ENCODE measurements at places on chromosomes 6 and 20.

- no peak for DNase-seq
Observed at GRCh38 chr6:107121964-107122495, 6.7 kb upstream of the BEND3 start.

- DNase-seq = no peak
Observed at GRCh38 chr20:57881466-57882385, 171.9 kb upstream of the PMEPA1 start.

GRCh38 chr20:24456398-24456781 lies 13.0 kb upstream of the SYNDIG1 start:
- no peak for DNase-seq

DNA sequence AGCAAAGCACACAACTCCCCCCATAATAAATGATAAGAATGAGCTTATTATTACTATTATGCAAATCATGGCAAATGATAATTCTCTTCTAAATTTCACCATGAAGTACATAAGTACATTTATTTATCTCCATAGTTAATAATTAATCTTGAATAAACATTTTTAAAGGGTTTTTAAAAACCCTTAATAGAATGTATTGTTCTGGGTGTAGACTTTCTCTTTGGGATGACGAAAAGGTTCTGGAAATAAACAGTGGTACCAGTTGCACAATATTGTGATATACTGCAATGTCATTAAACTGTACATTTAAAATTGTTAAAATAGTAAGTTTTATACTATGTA lies 18.0 kb downstream of the DST start:
- no peak for DNase-seq

DNA sequence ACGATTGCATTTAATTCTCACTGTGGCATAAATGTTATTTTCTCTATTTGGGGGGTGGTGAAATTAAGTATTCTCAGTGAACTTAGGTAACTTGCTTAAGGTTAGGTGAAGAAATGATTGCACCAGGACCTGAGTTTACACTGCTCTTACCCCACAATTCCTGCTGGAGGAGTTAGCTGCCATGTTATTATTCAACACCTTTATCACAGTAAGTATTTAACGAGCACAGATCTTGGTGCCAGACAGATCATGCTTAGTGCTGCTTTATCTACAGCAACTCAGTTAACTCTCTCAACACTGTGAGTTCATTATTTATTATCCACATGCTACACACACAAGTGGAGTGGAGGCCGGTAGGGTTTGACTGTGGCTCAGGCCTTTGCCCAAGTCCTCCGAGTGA lies 249.7 kb downstream of the TMEM242 start:
- DNase-seq = no peak

DNA sequence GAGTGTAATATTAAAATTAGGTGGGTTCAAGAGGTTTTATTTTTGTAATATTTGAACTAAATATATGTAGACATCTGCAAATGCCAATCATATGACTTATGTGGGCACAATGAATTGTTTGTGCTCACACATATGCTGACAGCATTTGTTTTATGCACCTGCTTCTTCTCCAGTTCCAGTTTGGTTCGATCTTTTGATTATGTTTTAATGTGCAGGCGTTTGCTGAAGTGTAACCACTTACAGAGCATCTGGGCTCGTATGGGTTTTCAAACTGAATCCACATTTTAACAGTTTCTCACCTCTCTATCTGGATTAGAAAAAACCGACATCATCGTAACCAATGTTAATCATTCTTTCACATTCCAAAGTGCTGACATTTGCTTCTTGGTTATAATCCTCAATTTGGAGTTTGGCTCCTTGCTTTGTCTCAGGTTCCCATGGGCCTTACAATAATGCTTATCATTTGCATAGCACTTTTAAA lies 129.1 kb upstream of the SPACA1 start:
- DNase-seq = no peak

DNA sequence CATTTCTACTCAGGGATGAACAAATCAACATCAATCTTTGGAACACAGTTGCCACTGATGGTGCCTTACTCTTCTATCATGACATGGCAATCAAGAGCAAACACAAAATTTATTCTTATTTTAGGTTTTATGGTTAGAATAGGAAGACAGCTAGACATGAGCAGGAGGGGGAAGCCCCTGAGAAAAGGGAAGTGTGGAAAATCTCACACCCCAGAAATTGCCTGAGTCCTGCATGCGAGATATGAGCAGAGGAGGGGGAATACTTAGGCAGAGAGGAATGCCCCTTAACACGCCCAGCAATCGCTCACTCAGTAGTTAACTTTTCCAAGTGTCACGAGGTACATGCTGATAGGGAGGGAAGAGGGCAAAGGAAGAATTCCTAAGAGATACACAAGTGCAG lies 79.3 kb downstream of the PLG start:
- DNase-seq = no peak

DNA sequence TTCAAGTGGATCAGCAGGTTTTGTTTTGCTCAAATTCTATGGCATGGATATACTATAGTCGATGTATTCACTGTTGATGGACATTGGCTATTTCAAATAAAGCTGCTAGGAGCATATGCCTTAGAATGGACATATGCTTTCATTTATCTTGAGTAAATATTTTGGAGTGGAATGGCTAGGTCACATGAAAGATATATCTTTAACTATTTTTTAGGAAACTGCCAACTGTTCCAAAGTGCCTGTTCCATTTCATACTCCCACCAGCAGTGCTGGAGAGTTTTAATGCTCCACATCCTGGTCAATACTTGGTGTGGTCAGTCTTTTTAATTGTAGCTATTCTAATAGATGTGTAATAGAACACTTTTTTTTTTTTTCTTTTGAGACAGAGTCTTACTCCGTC lies 81.1 kb upstream of the PIM1 start:
- DNase-seq = no peak

DNA sequence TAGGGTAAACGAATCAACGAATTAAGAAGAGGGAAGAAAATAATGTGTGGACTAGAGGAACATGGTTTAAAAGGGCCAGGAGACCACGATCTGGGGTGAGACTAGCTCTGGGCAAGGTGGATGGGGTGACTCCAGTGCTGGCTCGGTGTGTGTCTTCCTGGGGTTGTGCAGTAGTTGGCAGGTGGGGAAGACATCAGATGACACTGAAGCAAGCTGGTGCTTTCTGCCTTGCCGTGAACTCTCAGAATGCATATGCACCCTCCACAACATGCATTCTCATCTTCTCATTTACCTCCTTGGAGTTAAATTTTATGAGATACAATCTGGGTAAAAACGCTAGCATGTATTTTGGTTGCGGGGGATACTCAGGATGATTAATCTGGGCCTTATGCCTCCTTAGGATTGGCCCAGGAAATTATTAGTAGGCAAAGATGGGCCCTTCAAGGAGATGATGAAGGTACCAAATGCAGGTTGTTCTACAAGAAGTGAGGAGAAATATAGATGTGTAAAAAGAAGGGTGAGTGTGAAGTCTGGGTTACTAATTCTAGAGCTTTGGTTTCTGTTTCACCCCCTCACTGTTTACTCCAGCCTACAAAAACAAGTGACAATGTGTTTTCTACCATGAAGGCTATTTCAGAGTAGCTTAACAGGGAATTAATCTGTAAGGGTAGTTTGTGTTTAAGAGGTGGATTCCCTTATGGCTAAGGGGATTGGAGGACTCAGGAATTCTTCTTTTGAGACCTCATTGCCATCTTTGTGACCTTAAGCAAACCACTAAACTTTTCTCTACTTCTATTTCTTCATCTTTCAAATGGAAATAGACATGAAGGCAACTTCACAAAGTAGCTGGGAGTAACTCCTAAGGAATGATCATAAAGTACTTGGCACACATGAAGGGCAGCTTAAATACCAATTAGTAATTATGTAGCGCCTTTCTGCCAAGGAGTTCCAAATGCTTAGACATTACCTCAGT lies 71.0 kb upstream of the SUPT3H start:
- DNase-seq = no peak

DNA sequence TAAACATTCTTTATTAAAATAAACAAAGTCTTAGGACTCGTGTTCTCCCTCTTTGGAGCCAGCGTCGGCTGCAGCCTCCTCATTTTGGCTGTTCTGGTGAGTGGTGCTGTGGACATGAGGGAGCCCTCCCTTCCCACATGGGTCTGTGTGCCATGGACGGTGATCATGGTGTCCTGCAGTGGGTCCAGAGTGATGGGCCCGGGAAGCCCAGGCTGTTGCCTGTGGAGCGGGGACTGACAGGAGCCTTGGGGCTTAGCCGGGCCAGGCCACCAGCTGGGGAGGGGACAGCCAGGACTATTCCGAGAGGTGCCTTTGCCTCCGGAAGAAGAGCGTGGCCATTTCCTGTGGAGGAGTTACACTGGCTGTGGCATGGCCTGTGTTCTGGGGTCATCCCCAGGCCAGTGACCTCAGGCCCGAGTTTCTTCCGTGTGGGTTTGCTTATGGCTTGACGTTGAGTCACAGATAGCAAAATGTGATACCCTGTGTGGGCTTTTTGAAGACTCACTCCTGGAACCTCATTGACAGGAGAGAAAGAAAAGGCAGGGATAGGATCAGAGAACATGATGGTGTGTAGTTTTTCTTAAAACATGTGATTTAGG lies 153.4 kb downstream of the DTNBP1 start:
- DNase-seq = no peak

DNA sequence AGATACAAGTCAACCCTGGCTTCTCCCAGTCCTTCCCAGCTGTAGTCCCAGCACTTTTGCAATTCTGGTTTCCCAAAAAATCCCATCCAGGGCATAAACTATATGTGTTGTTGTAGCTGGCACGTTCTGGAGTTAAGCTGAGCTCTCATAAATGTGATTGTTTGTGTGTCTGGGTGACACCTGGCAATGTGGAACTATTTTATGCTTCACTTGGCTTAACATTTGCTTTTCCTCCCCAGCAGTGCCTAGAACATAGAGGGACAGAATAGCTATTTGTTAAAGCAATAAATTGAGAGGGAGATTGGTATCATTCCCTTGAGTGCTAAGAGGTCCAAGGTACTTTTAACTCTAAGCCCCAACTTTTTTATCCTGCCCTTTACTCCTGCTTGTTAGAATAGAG lies 575.9 kb upstream of the NOX3 start:
- no peak for DNase-seq

DNA sequence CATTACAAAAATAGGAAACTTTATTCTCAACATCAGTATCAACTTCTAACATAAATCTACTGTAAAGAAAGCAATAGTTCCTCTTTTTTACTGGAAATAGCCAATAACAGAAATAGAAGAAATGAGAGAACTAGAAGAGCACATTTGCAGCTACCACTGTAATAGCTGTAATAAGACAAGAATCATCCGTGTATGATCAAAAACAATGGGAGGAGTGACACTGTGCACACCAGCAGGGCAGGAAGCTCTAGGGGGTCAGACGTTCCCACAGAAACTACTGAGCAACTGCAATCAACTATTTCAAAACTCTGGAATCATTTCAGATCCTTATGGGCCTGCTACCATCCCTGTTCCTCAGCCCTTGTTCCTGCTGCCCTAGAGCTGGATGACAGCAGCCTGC lies 43.7 kb downstream of the NINL start:
- DNase-seq = no peak

DNA sequence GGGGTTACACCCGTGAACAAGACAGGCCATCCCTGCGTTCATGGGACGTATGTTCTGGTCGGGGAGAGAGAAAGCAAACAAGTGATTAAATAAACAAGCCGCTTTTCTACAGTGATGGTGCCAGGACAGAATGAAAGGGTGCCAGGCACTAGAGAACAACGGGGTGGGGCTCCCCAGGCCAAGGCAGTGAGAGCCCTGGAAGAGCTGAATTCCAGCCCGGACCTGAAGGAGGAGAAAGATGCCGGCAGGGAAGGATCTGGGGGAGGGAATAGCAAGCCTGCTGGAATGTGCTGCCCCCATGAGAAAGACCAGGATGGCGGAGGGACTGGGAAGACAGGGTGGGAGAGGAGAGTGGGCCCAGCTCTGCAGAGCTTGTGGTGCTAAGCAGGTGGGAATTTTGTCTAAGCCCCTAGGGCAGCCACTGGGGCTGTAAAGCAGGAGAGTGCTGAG lies 7.5 kb downstream of the SNAI1 start:
- no peak for DNase-seq

DNA sequence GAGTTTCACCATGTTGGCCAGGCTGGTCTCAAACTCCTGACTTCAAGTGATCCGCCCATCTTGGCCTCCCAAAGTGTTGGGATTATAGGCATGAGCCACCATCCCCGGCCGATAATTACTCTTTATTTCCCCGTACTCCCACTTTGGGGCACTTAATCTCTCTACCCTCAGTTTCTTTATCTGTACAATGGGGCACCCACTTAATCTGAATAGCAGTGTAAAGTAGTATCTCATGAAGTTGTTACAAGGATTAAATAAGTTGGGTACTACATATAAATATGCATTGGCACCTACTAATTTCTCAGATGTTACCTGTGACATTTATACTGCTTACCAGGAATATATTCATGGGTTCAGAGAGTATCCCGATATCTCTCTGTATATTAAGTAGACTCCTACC lies 15.2 kb downstream of the GINM1 start:
- DNase-seq = no peak

DNA sequence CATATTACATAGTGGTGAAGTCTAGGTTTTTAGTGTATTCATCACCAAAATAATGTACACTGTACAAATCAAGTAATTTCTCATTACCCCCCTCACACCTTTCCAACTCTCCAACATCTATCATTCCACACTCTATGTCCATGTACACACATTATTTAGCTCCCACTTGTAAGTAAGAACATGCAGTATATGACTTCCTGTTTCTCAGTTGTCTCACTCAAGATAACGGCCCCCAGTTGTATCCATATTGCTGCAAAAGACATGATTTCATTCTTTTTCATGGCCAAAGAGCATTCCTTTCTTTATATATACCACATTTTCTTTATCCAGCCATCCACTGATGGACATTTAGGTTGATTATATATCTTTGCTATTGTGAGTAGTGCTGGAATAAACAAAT lies 86.0 kb downstream of the UBE3D start:
- no peak for DNase-seq

- no peak for DNase-seq
Observed at GRCh38 chr6:122647765-122648164, 37.6 kb downstream of the PKIB start.

DNA sequence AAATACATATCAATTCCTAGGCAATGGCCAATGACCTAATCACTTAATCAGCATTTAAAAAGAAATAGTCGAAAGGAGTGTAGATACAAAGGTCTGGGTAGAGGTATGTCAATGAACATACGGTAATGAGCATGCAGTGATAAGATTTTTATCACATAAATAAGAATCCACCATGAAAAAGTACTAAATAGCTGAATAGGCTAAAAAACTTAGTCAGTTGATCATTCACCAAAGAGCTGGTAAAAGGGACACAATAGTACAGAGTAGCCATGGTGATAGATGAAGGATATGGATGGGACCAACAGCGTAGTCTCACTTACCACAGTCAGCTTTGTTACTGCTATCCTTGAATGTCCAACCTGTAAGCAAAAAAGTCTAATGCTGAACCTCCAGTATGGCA lies 1018.6 kb upstream of the EYS start:
- DNase-seq = no peak

DNA sequence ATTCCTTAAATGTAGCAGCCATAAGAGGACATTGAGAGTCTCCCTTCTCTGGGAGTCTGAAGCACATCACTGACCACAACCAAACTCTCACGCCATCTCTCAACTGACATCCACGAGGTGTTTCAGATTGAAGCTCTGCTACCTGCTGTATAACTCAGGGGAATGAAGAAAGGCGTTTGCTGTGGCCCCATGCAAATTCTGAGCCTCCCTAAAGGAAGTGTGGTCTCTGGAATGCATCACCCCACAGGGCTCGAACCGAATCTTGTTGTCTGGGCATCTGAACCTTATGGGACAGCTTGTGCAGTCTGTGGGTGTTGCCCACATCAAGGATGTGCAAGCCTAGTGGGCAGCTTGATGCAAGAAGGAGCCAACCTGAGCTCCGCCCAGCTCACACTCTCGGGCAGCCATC lies 10.9 kb downstream of the PMEPA1 start:
- DNase-seq = no peak

All from left ventricle myocardium superior (tissue), 1 donor.